ENCODE measurements at places on chromosomes 16 and 17. TPM values are rescaled to one million over a fixed set of nuclear protein-coding genes. Genes with fewer than 3 reads are reported as not detected.

- DNase-seq: no peak
Measured at GRCh38 chr17:75325827-75326225, 36.6 kb upstream of the SLC25A19 start.

DNA sequence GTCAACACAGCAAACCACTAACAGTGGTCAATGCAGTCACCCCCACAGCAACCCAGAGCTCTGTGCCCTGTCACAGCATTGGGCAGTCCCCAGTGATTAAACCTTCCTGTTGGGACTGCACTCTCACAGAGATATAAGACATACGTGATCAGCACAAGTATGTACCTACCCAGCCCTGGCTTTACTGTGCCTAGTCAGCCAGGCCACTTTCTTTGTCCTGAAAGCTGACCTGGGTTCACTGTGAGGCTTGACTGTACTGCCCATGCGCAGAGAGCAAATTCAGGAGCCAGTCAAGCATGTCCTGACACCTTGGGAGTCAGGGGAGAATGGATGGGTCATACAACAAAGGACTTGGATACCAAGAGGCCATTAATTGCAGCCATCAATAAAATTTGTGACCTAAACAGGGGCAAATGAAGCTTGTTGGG is 10.9 kb upstream of the TMEM170A start:
- no peak for DNase-seq

HAS3 gene
- 4.8 TPM for polyA plus RNA-seq

- DNase-seq: no peak
Measured at GRCh38 chr16:71205482-71206131, 24.9 kb downstream of the HYDIN start.

MPP2 gene
- 7.9 TPM for polyA plus RNA-seq

GRCh38 chr17:6080711-6081430 is 10.7 kb downstream of the WSCD1 start:
- no peak for DNase-seq

- no peak for DNase-seq
Measured at GRCh38 chr16:80836202-80836601, 31.8 kb upstream of the CDYL2 start.

GRCh38 chr17:3197219-3197618 is at the start of gene OR1A2:
TSS of gene OR1A2 (plus strand) at chr17:3197519. CDS start at chr17:3197519, 0 bp downstream.
- no peak for DNase-seq

DNA sequence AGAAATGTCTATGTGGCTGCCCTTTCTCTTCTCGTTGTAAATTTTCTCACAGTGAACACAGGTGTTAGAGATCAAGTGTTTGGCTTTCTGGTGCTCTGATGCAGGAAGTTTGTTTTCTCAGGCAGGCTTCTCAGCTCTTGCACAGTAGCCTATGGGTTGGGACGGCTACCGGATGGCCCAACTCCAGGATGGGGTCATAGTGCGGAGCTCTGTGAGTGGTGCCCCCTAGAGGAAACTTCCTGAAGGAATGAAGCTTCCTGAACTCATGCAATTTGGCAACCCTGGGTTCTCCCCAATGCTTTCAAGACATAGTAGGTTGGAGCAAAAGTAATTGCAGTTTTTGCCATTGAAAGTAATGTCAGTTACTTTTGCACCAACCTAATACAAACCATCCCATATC is 407.5 kb upstream of the HSBP1 start:
- DNase-seq: no peak

OTOP3 gene
- polyA plus RNA-seq: not detected

- no peak for DNase-seq
Measured at GRCh38 chr16:87334651-87335624, 17.7 kb upstream of the C16orf95 start.

- DNase-seq: no peak
Measured at GRCh38 chr17:79414063-79414792, 196.6 kb downstream of the RBFOX3 start.

GRCh38 chr17:73508931-73509605 is 135.2 kb downstream of the SDK2 start:
- no peak for DNase-seq

DNA sequence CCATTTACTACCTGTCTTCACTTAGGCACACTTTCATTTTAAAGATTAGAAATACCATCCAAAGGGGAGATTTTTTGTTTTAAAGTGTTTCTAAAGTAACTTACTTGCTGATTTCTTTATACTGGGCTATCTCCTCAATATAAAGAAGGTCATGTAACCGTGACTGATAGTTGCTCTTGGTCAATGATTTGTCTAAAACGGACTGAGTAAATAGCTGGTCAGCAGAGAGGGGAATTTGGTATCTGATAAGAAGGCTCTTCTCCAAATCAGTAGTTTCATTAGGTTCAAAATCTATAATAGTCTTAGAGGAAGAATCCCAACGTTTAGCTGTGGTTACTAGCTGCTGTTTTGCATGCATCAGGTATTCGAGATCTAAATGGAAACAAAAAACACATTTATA is 66.4 kb downstream of the HELZ start:
- DNase-seq: no peak

DNA sequence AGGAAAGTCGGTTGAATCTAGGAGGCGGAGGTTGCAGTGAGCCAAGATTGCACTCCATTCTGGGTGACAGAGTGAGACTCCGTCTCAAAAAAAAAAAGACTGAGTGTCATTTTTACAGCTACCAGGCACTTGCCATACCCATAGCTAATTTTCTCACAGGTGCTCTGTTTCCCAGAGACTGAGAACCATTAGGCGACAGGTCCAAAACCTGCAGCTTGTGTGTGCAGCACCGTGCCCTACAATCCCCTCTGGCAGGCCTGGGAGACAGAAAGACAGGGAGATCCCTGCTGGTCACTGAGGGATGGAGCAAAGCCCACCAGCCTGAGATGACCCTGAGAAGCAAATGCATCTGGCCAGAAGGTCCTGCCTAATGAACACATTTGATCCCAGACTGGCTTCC is 2.7 kb downstream of the TFAP4 start:
- no peak for DNase-seq

- DNase-seq: no peak
Measured at GRCh38 chr17:12940699-12941098, 77.1 kb downstream of the ELAC2 start.

DNA sequence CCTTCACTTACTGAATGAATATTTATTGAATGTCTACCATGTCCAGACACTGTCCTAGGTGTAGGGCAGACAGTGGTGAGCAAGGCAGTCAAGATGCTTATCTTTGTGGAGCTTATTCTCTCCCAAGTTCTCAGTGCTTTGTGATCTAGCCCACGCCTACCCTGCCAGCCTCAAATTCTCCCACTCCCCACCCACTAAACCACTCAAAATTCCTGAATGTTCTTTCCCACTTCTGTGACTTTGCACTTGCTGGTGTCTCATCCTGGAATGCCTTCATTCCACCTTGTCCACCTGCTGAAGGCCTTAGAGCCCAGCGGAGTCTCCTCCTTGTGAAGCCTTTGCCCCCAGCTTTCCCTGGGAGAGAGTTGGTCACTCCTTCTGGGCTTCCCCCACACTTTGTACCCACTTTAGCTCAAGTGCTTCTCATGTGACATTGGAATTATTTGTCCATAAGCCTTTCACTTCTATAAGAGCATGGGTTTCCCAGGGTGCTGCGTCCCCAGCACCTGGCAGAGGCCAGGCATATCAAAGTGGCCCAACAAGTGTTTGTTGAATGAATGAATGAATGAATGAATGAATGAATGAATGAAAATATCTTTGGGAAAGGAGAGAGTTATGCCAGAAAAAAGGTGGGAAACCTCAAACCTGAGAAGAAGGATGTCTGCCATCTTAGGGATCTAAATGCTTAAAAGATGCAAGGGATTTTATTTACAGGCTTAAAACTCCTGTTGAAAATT is 23.0 kb downstream of the CCDC182 start:
- no peak for DNase-seq

PRSS22 gene
- polyA plus RNA-seq: 13.1 TPM

- DNase-seq: no peak
Measured at GRCh38 chr17:14296166-14296910, 4.5 kb upstream of the HS3ST3B1 start.

GRCh38 chr17:29778956-29779811 is 150.8 kb downstream of the SSH2 start:
- peak; percentile 65 for DNase-seq

DNA sequence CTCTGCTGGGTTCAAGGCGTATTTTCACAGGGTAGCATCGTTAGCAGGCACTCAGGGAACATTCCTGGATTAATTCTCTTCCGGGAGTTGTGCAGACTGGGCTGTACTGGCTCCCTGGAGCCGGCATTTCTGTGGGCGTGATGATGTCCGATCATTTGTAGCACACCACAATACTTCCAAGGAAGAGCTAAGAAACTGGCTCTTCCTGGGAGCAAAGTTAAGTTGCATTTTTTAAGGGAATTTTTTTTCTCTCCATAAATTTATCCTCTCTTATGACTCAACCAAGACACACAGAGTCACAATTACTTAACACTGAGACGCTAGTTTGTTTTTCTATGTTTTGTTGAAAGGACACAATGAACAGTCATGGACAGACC is 211.6 kb upstream of the FOXF1 start:
- DNase-seq: no peak

DNA sequence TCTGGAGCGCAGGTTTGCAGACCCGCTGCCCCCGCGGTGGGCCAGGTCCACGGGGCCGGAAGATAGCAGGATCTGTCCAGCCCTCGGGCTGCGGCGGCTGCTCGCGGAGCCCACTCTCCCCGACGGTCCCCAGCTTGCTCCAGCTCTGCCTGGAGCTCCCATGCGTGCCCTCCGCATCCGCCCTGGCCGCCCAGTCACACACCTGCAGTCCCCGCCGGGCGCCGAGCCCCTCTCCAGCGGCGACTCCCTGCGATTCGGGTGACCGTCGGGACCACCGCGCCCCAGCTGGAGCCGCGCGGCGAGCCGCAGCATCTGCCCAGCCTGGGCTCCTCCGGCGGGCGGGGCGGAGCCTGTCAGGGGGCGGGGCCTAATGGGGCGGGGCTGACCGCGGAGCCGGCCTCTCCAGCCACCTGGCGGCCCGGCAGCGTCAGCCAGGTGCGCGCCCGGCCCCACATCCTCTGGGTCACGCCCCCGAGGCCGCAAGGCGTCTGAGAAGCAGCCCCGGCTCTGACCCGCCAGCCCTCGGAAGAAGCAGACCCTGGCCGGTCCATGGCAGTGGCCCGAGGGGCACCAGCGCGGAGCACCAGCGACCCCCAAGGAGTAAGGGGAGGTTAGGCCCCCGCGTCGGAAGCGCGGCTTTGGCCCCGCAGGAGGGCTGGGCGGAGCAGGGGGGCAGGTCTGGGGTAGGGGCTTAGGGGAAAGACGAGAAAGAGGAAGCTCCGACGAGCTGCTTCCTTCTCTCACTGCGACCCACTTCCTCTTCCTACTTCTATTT is at the start of gene PIK3R5:
TSS of gene PIK3R5 (minus strand) at position 314 of the 775 bp plus-strand sequence. CDS start 54,213 bp downstream, outside the sequence.
- DNase-seq: peak; percentile 17

GRCh38 chr16:24953306-24953705 is 61.9 kb downstream of the ARHGAP17 start:
- DNase-seq: no peak

CHST4 gene
- polyA plus RNA-seq: 0.49 TPM

DNA sequence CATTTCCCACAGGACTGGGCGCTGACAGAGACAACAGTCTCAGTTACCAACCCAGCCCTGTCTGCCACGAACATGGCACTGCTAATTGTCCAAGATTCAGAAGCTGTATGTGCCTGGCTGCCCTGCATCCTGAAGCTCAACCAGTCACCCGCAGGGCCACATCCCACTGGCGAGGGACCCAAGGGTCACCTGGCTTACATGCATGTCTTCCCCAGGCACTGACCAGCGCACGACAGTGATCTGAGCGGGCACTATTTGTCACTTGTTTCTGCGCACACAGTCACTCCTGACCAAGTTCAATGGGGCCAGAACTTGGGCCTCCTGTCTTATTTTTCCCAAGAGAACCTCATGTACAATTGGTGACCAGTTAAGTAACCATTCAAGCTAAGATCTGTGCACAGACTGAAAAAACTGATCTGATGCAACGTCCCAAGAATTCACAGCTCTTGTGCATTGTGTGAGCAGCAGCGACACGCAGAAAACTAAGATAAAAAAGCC is 13.1 kb downstream of the USP7 start:
- DNase-seq: no peak

ITGAD gene
- 0.28 TPM for polyA plus RNA-seq

GRCh38 chr17:44438636-44439035 is 49.2 kb upstream of the ITGA2B start:
- DNase-seq: no peak

TMEM235 gene
- polyA plus RNA-seq: not detected

DNA sequence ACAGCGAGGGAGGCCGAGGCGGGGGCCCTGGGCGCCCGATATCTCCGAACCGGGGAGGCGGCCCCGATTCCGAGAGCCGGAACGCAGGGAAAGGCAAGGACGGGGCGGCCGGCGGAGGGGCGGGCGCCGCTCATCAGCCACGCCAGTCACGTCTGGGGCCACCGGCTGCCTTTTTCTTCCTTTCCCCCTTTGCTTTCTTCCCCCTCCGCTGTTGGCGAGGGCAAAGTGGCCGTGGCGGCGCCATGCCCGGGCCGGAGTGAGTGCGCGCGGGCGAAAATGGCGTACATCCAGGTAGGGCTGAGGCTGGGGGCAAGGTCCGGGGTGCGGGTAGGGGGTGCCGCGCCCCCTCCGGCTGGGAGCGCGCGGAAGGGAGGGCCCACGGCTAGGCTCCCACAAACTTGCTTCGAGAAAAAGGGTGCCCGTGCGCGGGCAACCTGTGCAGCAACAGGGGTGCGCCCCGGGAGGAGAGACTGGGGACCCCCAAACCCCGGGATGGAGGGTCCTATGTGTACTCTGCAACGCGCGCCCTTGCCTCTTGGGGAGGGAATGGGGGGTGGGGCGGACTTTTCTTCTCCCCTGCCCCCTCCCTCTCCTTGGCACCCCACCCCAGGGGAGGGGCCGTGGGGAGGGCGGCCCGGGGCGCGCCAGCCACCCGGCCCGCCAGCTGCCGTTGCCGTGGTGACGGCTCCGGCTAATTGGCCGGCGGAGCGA is 486 bp downstream of the SYT17 start:
- DNase-seq: peak; percentile 33

DNA sequence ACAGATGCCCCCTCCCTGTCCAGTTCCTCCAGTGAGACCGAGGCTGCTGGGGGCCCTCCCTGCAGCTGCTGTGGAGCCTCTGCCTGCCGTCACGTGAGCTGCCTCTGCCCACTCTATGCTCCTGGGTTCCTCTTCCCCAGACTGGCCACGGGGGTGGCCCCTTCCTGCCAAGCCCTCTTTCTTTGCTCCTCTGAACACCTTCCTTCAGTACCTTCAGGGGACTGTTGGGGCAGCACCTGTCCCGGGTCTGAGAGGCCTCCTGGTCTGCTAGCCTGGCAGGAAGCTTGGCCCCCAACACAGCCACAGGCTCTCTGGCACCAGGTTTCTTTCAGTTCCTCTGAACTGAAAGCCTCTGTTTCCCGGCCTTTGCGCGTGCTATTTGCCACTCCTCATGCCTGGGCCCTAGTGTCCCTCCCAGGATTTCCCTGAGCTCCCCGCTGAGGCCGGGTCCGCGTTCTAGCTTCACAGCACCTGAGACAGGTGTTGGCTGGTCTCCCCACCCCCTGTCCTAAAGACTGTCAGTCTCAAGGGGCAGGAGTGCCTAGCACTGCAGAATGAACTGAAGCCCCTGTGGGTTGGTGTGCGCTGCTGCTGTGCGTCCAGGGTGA is 6.6 kb upstream of the ATP6V0C start:
- DNase-seq: no peak

DNA sequence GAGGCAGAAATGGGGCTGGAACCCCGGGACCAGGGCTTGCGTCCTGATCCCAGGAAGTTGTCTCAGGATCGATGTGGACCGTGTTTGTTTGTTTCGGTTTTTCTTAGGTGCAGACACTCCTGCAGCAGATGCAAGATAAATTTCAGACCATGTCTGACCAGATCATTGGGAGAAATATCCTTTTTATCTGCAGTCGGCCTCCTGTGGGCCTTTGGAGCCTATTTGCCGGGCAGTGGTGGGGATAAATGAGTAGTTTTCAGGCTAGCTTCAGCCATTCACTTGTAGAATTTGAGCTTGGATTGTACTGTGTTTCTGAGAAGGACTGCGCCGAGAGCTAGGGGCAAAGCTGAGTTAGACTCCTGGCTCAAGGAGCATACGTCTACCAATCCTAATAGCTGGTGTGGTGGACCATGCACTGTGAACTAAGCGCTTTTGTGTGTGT is 816 bp downstream of the HSBP1 start:
- DNase-seq: no peak

Data from renal pelvis (tissue), 12 donors.